ENCODE measurements at places on chromosomes 5 and 9.

- DNase-seq: no peak
Measured at GRCh38 chr5:63011158-63011557, 432.5 kb downstream of the LRRC70 start.

DNA sequence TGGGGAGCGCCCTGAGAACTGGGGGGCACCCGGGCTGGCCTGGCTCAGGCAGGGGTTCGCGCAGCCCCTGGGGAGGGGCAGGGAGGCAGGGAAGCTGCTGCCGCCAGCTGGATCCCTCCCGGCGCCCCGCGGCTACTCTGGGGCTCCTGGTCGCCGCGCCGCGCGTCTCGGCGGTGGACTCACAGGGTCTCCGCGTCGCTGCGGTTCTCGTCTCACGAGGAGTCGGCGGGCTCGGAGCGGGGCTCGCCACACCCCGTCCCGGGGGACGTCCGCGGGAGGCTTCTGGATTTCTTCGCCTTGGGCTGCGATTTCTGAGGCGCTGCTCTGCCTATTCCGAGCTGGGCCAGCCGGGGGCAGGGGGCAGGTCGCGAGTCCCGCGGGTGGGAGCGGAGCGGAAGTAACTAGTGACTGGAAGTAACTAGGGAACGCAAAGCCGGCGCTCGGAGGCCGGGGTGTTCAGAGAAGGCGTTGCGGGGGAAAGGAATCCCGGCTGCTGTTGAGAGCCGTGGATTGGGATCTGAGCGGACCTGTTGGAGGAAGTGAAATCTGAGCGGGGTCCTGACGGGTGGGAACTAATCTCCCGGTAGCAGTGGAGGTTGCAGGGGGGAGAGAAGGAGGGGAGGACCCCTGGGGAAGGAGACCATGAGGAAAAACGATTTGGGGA is 511 bp downstream of the CYSTM1 start:
- DNase-seq: peak; percentile 48

GRCh38 chr5:82147860-82148573 is 130.1 kb downstream of the RPS23 start:
- DNase-seq: no peak

DNA sequence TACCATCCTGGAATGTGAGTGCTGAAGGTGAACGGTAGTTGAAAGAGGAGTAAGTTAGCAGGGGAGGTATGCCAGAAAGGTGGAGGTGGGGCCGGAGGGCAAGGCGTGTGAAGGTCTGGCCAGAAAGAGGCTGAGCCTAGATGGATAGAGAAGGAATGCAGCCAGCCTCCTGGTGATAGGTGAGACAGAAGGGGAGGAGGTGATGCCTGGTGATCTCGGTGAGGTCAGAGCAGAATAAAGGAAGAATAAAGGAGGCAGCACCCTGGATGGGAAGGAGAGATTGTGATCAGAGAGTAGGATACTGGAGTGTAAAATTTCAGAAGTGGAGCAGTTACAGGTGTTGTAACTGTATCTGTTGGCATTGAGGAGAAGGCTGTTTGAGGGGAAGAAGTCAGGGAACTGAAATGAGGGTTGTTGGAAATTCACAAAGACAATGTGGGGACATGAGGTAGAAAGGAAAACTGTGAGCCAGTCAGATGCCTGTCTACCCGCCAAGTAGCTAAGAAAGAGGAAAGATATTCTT is 2.0 kb downstream of the GNG10 start:
- DNase-seq: no peak

- no peak for DNase-seq
Measured at GRCh38 chr5:77644371-77645157, 6.1 kb upstream of the OTP start.

DNA sequence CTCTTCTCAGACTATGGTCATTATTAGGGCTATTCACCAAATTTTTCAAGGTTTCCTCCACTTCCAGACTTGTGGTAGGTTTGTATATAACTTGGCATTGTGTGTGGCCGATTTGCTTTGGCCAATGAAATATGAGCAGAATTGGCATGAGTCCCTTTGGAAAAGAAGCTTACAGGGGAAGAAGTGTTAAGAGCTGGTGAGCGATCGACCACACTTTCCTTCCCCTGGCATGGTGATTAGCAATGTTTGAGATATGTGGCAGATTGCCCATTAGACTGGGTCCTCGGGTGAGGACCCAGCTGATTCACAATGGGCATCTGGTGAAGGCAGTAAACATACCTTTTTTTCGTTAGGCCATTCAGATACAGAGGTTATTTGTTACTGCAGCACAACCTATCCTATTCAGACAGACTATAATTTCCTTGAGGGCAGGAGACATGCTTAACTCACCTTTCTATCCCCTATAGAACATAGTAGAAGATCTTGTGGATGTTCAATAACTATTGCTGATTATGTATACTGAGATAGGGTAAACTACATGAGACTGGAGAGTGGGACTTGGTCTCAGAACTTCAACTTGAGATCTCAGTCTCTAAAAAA is 62.8 kb upstream of the KLF9 start:
- no peak for DNase-seq

DNA sequence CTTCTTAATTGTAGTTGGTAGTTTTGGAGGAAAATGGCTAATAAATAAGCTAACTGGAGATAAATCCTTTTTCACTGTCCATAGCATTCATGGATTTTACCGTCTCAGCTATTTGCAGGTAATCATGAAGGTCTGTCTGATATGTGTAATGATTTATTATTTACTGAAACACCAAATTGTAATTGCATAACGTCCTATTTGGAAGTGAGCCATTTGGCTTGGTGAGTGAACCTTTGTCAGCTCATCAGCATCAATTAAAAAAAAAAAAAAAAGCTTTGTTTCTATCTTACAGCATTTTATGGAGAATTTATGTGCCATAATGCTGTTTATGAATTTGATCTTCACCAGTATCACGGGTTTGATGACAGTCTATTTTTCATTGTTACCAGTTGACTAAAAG is 20.2 kb downstream of the RECK start:
- DNase-seq: no peak

DNA sequence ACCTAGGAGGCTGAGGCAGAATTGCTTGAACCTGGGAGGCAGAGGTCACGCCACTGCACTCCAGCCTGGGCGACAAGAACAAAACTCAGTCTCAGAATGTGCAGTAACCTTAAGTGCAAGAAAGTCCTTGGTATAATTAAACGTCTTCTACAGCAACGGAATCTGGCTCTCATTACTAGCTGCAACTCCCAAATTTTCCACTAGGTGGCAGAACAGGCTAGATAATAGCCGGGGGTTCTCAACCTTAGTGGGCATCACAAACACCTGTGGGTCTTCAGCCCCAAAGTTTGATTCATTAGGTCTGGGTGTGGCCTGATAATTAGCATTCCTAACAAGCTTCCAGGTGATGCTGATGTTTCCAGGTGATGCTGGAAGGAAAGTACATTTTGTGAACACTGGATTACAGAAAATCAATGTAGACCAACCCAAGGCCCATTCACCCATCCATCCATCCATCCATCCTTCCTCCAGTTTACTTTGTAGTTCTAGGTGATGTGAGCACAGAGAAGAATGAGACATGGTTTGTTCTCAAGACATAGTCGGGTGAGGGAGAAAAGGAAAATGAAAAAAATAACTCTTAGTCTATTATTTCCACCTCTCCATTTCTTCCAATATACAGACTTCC is 37.3 kb downstream of the FBXW2 start:
- peak; percentile 38 for DNase-seq

DNA sequence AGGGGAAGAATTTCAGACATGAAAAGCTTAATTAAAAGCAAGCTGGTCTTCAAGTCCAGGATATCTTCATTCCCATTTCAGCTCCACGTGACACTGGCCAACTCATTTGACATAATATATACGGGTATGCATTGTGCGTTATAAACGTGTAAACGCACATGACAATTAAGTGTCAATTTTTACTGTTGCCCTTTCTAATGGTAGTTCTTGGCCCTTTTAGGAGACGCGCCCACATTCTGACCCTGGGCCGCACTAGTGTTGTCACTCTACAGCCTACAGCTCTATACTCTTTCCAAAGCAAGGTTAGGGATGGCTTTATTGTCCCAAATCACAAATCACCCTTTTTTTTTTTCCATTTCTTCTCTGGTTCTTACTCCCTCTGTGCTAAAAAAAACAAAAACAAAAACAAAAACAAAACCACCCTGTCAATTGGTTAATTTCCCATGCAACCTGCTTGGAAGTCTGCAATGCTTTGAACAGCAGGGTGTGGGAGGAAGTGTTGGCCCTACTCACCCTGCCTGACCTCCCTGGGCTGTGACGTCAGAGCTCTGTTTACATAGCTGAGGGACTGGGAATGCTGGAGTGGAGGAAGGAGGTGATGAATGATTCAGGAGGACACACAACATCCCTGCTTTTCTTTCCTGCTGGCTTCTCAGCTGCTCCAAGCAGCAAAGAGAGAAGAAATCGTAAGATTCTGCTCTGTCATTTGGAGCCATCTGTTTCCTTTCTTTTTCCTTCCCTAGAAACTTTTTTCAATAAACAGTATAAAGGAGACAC is 19.3 kb downstream of the RFK start:
- DNase-seq: no peak

DNA sequence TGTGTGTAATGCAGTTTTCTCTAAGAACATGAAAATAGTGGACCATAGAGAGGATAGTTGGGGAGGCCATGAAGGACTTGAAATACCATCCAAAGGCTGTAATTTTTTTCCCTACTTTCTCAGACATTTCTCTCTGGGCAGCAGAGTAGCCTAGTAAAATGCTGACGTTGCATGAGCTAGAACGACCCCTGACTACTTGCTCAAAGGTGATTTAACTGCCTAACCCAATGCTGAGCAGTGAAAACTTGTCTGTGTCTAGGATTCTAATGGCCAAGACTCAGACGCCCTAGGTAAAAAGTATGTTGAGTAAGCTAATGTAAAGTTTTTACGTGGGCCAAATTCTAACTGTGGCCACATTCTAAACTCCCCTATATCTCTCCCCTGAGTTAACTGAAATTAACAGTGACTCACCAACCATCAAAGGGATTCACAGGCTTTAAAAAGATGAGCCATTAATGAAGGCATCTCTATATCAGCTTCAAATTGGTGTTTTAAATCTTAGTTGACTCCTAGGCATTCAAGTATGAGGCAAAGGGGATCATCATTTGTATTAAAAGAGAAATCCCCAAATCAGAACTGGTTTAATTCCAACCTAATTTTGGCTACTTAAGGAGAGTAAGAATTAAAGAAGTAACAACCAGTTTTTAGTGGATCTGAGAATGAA is 121.0 kb upstream of the GAS1 start:
- DNase-seq: no peak

DNA sequence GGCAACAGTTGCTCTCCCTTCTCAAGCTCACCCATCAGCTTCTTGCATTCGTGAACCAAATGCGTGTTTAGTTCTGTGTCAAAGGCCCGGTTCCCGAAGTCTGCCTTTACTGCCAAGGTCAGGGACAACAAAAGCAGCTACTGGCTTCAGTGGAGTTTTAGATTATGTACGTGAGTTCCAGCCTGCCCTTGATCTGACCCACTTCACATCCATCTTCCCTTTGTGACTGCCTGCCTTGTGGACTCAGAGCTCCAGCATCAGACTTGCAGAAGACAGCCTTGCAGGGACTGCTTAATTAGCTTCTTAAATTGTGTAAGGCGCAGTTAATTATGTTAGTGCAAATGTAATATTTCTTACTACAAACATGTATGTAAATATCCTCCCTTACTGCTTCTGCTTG is 774.7 kb upstream of the EDIL3 start:
- no peak for DNase-seq

- no peak for DNase-seq
Measured at GRCh38 chr9:29999645-30000044, 2384.8 kb upstream of the ACO1 start.

DNA sequence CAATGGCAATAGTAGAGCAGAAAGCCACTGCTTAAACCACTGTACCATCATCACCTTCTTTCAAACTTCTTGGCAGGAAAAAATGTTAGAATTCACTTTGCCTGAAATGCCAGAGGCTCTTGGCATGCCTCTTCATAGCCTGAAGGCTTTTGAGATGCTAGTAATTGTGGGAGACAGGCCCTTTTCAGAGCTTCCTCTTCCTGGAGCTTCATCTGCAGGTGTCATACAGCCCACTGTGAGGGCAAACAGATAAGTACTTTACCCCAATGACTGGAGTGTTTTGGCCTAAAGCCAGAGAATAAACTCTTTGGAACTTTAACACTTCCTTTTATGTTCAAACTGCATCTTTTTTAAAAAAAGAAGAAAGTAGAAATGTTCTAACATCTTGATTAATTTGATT is 81.3 kb upstream of the TMEM171 start:
- no peak for DNase-seq

DNA sequence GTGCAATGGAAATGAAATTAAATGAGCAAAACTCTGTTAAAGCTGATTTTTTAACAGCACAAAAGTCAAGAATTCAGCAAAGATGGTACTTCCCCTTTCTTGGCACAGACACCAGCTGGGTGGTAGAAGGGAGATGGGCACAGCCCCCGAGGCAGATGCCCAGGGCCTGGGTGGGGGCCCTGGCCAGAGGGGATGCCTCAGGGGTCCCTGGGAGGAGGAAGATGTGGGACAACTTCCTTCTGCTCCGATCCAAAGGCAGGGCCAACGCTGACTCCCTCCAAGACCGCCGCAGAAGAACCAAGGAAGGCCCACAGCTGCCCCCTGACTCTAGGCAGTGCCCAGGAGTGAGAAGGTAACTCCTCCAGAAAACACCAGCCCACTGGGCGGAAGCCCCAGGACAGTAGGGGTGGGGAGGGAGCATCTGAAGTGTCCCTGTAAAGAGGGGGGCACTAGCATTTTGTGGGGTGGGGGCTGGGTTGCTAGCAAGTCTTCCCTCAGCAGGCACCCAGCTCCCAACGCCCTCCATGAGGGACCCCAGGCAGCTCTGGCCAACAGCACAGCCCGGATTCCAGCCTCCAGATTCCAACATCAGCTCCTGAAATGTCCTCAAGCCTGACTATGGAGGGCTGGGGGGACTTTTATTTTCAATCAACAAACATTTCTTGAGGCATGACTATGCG is 4.9 kb downstream of the NACC2 start:
- DNase-seq: no peak

- no peak for DNase-seq
Measured at GRCh38 chr5:127040796-127041520, 10.6 kb upstream of the MARCHF3 start.

DNA sequence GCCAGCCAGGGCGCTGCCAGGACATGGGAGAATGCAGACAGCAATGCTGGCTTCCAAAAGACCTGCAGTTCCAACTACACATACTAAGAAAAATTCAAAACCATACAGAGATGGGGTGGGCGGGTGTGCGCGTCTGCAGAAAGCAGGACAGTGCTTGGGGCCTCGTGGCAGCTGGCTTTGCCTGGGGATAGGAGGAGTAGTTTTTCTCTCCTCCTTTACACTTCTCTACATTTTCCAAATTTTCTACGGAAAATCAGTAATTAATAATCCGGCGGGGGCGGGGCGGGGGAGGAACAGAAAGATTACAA is 43.6 kb upstream of the SARDH start:
- no peak for DNase-seq
